ENCODE measurements at places on chromosomes 5 and 9. TPM values are rescaled to one million over a fixed set of nuclear protein-coding genes. Genes with fewer than 3 reads are reported as not detected.

PSAT1 gene
- total RNA-seq = 182 TPM

CER1 gene
- not detected for total RNA-seq

IFT74 gene
- 9.1 TPM for total RNA-seq

AJM1 gene
- total RNA-seq = 5.8 TPM

LCN15 gene
- total RNA-seq = not detected

SPZ1 gene
- total RNA-seq = not detected

PARP8 gene
- total RNA-seq = 48.3 TPM

CAVIN4 gene
- 0.09 TPM for total RNA-seq

FOXD4L5 gene
- 0.11 TPM for total RNA-seq

BNC2 gene
- total RNA-seq = not detected

ELL2 gene
- total RNA-seq = 46.3 TPM

ADRB2 gene
- 0.98 TPM for total RNA-seq

EQTN gene
- not detected for total RNA-seq

MPDZ gene
- total RNA-seq = not detected

ASS1 gene
- 9.8 TPM for total RNA-seq

RASGEF1C gene
- total RNA-seq = not detected

PPP1R2B gene
- 0.16 TPM for total RNA-seq

TMEM267 gene
- 20.0 TPM for total RNA-seq

PCDHGB1 gene
- not detected for total RNA-seq

ZDHHC11B gene
- not detected for total RNA-seq

TAF11L10 gene
- total RNA-seq = not detected

CSF1R gene
- total RNA-seq = not detected

PTPRD gene
- total RNA-seq = not detected

C9 gene
- not detected for total RNA-seq

C5orf58 gene
- not detected for total RNA-seq

SPATA31C1 gene
- total RNA-seq = not detected

ARSB gene
- 8.8 TPM for total RNA-seq

VCAN gene
- total RNA-seq = not detected

CBY3 gene
- 1.2 TPM for total RNA-seq

MEGF10 gene
- total RNA-seq = not detected

RFK gene
- 6.4 TPM for total RNA-seq

SLC6A19 gene
- total RNA-seq = not detected

SPINK6 gene
- total RNA-seq = not detected

MROH2B gene
- not detected for total RNA-seq

TAL2 gene
- total RNA-seq = not detected

DELE1 gene
- total RNA-seq = 57.4 TPM

TMEM215 gene
- not detected for total RNA-seq

SMAD5 gene
- 12.5 TPM for total RNA-seq

TRIM36 gene
- 0.72 TPM for total RNA-seq

ARL14EPL gene
- not detected for total RNA-seq

Data from activated CD8-positive, alpha-beta T cell treated with anti-CD3 and anti-CD28 coated beads for 36 hours (primary cell).